ENCODE measurements at places on chromosomes 3 and 15.

GRCh38 chr3:43035801-43036365, 56.8 kb downstream of the GASK1A start:
- DNase-seq = no peak

DNA sequence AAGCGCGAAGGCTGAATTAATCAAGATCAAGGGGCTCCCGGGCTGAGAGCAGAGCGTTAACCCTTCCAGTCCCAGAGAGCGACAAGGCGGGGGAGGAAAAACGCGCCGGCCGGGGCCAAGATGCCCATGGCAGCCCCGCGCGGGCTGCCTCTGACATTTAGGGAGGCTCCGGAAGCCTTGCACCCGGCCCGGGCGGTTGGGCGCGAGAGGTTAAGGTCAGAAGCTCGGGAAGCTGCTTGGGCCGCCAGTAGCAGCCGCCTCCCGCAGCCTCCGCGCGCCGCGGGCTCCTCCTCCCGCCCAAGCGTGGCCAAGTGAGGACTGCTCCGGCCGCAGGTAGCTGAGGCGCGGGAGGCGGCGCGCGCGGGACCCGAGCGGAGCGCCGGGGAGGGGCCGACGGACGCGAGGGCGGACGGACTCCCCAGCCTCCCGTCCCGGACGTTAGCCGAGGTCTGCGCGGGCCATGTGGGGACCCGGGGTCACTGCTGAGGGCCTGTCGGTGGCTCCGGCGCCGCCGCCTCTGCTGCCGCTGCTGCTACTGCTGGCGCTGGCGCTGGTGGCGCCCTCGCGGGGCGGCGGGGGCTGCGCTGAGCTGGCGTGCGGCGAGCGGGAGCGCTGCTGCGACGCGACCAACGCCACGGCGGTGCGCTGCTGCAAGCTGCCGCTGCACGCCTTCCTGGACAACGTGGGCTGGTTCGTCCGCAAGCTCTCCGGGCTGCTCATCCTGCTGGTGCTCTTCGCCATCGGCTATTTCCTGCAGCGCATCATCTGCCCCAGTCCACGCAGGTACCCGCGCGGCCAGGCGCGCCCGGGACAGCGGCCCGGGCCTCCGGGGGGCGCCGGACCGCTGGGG, at the start of gene C3orf80:
Gene C3orf80, plus strand, starts transcription at position 247 of the 850 bp plus-strand sequence. Its CDS starts 214 bp downstream, at position 461.
- peak; percentile 46 for DNase-seq

DNA sequence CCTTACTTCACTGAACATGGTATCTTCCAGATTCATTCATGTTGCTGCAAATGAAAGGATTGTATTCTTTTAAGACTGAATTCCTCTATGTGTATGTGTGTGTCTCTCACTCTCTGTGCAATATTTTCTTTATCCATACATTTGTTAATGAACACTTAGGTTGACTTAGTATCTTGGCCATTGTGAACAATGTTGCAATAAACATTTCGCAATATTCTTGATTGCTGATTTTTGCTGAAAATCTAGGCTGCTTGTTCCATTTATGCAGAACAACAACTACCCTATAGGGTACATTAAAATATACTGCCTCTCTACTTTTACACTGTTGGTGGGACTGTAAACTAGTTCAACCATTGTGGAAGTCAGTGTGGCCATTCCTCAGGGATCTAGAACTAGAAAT, 732.4 kb downstream of the CADM2 start:
- no peak for DNase-seq

- no peak for DNase-seq
Observed at GRCh38 chr3:82973791-82974190, 1212.3 kb upstream of the GBE1 start.

DNA sequence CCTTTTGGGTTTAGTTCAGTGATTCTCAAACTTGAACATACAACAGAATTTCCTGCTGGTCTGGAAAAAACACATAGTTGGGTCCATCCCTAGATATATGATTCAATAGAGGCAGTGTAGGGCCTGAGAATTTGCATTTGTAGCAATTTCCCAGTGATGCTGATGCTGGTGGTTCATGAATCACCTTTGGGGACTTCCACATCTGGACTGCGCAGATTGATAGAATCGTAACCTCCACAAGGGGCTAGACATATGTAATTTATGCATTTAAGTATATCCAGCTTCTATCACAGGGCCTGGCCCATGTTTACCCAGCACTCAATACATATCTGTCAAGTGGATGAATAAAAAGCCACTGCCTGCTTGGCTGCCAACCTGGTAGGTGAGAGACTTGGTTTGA, 33.8 kb upstream of the SUCLG2 start:
- DNase-seq = no peak

DNA sequence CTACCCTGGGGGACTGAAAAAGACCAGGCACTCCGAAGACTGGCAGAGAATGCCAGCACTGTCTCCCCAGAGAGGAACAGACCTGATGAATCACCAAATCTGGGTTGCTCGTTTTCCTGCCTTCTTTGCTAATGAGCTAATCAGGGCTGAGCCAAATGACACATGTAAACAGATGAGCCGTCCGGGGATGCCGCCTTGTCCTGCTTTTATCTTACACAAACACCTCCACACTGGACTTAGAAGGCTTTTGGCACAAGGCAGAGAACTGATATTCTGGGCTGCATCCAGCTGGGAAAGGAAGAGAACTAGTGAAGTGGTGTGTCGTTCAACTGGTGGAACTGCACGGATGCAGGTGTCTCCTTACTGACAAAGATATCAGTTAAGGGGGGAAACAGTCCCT, 88.1 kb downstream of the MECOM start:
- DNase-seq = peak; percentile 10

GRCh38 chr3:159186581-159186980, 384.7 kb downstream of the MFSD1 start:
- DNase-seq = no peak

- DNase-seq = no peak
Observed at GRCh38 chr3:35492841-35493240, 146.5 kb upstream of the ARPP21 start.

DNA sequence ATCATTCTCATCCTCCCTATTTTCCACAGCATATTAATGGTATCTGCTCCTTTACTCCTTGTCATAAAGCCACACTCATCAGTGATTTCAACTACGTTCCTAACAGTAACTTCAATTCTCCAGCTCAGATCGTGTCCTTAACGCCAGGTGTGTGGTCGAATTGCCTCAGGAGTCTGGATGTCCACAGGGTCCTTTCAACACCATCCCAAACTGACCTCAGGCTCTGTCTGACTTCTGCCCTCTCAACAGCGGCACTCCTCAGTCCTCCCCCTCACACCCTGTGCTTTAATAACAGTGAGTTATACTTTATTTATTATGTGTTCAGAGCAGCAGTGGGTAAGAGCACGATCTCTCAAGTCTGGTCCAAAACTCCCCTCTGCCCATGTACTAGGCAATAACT, 42.4 kb downstream of the ST3GAL6 start:
- DNase-seq = no peak

DNA sequence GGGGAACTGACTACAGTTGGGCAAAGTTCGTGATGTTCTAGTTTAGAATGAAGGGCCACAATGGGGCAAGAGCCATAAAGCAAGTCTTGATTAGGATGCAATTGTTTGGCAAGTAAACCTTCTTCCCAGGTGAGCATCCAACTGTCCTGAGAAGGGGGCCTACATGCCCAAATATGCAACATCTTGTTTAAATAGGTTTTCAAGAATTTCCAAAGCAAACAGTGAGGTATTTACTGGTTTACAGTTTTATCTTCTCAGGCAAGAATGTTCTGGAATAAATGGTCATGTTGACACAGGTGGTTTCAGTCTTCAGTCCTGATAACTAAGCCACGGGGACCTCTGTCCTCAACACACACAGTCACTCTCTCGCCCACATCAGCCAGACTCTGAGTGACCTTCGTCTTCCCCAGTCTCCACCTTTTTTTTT, 90.3 kb upstream of the FAM174B start:
- no peak for DNase-seq
